KG1 (cell line): ENCODE measurements at places on chromosomes 11 and 22.

DNA sequence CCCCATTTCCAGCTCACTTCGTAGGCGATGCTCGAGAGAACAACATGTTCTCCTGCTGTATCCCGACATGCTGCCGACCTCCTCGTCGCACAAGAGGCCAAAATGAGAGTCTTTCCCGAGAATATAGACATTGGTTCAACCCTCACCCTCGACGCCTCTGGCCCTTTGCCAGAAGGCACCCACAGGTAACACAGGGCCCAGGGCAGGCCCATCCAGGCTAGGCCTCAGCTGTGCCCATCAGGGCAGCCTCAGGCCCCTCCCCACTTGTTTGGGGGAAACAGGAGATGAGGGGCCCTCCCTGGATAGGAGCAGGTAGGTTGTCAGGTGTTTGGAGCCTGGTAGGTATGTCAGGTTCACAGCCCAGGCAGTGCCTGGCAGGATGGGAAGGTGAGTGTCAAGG lies 2.7 kb upstream of the RGL4 start:
- no peak for DNase-seq

DNA sequence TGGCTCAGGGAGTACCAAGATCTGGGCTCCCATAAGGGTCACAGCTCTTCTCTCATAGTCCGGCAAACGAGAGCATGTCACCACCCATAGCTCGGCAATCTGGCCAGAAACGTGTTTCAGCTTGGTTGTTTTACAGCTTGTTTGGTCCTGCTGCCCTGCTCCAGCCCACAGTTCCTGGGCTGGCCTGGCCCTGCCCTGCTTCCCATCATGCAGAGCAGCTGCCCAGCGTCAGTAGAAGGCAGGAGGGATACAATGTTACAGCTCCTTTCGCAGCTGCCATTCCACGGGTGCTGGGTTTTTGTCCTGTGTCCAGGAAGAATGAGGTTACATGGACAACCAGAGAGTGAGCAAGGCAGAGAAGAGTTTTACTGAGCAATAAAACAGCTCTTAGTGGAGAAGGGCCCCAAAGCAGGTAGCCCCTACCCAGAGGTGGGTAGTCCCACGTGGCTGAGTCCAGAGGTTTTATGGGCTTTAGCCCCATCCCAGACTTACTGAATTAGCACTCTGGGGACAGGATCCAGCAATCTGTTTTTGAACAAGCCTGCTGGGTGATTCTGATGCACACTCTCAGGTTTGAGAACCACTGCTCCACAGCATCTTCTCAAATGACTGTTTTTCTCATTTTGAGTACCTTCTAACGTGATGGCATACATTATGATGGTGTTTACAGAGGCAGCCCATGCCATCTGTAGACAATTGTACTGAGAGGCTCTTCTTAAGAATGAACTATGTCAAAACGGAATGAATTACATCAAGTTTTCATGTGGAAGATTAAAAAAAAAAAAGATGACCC lies 5.8 kb upstream of the MS4A18 start:
- no peak for DNase-seq

DNA sequence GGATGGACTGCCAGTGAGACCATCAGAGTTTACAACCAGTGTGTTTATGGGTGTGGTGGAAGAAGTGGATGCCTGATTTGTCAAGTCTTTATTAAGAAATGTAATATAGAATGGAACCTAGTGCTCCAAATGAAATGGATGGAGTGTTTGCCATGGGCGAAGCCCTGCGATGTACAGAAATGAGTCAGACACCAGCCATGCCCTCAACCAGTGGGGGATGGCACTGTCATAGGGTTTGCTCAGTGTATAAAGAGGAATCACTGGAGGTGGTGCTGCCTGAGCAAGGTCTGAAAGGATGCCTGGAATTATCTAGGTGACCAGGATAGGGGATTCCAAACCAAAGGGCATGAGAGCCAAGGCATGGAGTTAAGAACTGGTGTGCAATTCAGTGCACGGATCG lies 120.9 kb upstream of the MTNR1B start:
- DNase-seq: no peak

DNA sequence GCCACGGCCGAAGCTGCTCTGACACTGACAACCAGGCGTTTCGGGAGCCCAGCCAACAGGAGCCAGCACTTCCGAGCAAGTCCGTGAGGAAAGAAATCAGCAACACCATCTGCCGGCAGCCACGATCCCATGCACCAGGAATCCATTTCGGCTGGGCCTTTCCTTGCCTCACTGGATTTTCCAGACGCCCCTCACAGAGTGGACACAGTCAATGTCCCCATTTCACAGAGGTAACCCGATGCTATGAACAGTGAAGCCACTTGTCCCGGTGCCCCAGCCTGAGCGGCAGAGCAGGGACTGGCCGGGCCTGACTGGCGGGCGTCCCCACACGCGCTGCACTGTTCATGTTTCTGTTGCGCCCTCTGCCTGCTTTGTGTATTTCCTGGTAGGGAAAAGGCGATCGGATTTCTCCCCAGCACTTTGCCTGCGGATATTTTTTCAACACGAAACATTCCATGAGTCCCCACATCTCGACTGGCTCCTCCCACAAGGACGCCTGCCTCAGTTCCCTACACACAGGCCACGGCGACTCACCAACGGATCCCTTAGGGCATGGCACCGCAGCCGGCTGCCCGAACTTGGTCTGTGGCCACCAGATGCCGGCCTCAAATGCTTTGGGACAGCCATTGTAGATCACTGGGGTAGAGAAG lies 55.3 kb downstream of the TRMU start:
- DNase-seq: no peak

DNA sequence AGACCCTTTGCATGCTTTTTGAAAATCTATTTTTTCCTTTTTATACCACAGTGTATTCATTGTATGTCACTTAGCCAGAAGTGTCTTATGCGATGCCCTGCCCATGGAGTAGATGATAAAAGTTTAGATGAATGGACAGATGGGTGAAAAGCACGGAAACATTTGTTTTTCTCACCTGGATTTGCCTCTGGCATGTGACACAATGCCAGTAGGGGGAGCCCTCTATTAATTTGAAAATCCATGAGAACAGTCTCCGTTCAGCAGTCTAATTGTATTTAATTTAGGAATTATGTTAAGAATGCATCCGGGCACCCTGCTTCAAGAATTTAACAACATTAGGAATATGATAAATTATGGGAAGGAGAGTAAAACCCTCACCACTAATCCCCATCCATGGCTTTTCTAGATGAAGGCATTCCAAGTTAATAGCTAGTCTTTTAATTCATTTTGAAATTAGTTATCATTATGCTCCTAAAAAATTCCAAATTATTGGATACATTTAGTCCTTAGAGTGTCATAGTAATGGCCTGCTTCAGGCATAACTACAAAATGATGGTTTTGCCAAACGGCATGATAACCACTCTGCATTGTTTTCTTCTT lies 55.3 kb upstream of the ALKBH3 start:
- DNase-seq: no peak

DNA sequence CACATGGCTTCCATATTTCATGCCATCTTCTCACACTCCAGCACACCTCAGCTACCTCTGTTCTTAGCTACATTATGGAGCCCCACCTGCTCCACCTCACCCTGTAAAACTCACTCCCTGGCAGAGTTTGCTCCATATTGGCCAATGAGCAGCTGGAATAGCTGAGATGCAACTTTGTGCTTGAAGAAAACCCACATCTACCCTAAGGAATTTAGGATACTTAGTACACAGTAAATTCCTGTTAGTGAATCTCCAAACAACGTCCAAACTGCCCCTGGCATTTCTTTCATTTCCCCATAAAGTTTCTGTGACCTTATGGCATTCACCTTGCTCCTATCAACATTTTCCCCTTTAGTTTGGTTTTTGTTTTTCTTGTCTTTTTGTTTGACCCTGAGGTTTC lies 2.2 kb upstream of the VWCE start:
- DNase-seq: no peak

GRCh38 chr22:50085211-50085972 lies at the start of gene MLC1:
Gene MLC1, minus strand, starts transcription at chr22:50085426. Its CDS starts 524 bp downstream, at chr22:50084902.
- DNase-seq: peak; percentile 91

DNA sequence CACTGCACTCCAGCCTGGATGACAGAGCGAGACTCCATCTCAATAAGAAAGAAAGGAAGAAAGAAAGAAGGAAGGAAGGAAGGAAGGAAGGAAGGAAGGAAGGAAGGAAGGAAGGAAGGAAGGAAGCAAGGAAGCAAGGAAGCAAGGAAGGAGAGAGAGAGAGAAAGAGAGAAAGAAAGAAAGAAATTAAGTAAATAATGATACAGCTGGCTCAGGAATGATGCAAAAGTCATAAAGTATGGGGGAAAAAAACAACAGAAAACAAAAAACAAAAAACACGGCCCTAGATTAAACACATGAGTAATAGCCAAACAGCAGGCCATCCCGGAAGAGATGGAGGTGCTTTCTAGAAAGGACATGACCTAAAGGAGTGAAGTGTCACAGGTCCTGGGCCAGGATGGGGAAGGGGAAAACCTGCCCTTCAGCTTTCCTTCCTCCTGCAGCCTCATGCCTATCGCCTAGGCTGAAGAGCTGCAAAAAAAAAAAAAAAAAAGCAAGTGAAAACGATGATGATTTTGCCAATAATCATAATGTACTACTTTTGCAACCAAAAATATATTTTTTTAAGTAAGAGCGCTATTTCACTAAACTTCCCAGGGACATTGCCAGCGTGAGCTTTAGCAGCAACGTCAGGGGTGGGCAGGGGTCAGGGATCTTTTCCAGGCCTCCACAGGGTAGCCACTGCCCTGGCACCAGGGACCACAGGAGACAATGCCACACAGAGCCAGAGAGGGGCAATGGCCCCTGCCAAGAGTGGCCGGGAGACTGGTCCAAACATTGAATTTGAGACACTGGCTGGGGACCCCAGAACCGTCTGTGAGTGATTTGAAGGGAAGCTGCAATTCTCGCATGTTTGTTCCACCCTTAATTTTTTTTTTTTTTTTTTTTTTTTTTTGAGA lies 28.2 kb upstream of the TMPRSS4 start:
- DNase-seq: no peak

DNA sequence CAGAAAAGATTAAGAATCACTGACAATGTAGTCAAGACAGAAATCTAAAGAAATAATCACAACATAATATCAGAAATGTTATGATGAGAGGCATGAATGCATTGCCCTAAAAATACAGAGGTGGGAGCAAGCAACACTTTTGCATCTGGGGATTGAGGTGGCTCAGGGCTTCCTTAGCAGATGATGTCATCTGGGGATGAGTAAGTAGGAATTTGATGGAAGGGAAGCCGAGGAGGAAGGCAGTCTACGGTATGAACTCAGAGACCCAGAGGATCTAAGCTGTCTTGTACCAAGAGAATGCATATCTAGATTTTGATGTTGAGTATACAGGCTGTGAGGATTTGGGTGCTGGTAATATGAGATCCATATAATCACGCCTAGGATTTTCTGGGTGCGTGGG lies 193.0 kb upstream of the SNX19 start:
- no peak for DNase-seq

DNA sequence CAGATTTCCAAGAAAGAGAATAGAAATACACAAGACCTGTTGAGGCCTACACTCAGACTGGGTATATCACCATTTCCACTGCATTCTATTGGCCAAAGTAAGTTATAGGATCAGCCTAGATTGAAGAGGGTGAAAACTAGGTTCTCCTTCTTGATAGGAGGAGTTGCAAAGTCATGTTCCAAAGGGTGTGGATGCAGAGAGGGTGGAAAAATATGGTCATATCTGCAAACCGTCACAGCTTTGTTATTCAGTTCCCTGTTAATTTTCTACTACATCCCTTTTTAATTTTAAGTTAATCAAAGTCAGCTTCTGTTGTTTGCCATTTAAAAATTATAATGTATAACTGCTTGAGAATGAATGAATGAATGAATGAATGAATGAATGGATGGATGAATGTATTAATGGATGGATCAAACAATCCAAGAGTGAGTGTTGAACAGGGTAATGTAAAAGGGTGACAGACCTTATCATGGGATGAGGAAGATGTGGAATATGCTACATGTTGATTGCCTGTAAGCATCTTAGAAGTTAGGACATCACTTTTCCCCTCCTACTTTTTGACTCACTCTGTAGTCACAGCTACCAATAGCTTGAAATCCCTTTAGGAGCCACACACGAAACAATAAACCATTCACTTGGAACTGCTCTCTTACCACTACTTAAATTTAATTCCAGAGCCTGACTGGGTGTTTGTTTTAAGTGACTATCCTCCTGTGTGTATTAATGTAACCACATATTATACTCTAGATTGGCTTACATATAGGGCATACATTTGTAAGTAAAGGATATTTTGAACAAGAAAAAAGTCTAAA lies 121.5 kb downstream of the CCDC34 start:
- DNase-seq: no peak

DNA sequence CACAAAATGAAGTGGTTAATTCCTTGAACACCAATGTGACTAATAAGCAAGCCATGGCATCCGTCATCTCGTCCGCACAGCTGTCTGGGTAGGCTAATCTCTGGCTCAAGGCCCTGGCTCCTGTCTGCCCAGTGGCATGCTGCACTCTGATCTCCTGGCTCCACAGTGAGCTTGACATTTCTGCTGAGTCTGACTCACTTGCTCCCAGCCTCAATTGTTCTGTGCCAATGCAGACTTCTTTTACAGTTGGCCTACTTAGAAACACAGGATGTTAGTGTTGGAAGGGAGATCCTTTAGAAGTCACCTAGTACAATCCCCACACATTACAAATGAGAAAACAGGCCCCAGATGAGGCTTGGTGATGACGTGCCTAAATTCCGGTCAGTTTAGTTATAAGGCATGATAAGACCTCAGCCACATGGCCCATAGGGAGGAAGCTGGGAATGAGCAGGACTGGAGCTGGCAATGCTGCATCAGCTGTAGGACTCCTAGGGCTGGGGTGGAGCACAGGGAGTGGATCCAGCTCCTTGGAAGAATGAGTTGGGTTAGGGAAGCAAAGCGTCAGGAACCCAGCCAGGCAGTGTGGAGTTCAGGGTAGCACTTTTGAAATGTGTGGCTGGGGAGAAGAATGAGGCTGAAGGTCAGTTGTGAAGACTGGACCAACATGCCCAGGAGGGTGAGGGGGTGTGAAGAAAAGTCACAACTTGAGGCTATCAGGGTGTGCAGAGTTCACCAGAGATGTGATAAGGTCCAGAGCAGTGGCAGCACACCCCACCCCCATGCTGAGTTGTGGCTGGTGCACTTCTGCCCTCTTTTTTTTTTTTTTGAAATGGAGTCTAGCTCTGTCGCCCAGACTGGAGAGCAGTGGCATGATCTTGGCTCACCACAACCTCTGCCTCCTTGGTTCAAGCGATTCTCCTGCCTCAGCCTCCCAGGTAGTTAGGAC lies 70.2 kb upstream of the EED start:
- no peak for DNase-seq

DNA sequence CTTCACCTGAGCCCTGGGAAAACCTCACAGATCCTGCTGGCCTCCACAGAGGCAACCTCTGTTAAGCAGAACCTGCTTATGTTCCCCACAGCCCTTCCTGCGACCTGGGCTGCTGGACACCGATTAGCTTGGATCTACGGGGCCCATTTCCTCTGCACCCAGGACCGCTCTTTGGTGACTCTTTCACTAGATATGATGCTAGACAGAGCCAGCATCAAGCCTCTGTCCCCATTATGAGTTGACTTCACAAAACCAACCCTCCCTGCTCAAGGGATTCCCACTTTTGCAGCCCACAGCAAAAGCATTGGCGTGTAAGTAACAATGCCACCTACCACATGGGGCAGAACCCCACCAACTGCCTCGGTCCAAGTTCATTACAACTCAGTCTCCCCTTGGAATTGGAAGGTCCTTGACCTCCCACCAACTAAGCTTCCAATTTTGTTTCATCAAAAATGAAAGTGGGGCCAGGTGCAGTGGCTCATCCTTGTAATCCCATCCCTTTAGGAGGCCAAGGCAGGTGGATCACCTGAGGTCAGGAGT lies 15.2 kb upstream of the TMPRSS4 start:
- no peak for DNase-seq
